ENCODE measurements at places on chromosomes 1 and 21.
A peak's percentile ranks its signal among the peaks of the same experiment; 100 is the strongest.

GRCh38 chr1:235078480-235079381, 49.9 kb downstream of the TOMM20 start:
- peak; percentile 53 for DNase-seq

- no peak for DNase-seq
Measured at GRCh38 chr1:67855444-67855843, 22.2 kb upstream of the GNG12 start.

- no peak for DNase-seq
Measured at GRCh38 chr1:107748531-107748930, 216.4 kb downstream of the VAV3 start.

DNA sequence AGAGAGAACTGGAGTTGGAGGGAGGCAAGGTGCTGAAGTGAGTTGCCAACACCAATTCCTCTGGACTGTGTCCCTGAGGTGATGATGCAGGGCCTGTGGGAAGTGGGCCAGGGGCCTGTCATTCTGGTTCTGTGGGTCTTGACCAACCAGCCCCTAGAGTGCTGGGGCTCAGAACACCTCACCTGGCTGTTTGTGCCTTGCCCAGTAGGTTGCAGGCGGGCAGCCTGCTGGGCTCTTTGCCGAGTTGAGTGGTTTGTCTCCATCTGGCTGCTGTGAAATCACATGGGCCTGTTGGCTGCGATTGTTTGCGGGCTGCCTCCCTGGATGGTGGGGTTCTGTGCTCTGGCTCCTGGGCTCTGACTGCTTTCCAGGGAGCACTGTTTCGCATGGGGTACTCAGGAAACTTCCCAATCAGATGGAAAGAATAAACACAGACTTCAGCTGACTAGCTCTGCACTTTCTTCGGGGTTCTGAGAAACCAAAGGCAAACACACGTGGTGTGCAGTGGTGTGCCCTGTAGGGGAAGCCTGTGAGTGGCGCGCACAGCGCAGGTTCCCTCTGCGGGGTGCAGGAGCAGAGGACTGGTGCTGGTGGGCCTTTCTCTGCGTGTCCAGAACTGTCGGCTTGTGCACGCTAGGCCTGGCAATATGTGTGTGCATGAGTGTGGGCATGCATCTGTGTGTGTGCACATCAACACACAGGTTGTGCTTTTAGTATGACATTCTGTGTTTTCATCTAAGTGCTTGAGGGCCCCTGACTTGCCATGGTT, 95.1 kb downstream of the RHOU start:
- no peak for DNase-seq

- no peak for DNase-seq
Measured at GRCh38 chr1:231232870-231233734, 7.9 kb upstream of the GNPAT start.

GRCh38 chr1:27556781-27557595, 47.0 kb downstream of the AHDC1 start:
- peak; percentile 87 for DNase-seq

GRCh38 chr1:35600593-35600992, 27.5 kb downstream of the TFAP2E start:
- no peak for DNase-seq

DNA sequence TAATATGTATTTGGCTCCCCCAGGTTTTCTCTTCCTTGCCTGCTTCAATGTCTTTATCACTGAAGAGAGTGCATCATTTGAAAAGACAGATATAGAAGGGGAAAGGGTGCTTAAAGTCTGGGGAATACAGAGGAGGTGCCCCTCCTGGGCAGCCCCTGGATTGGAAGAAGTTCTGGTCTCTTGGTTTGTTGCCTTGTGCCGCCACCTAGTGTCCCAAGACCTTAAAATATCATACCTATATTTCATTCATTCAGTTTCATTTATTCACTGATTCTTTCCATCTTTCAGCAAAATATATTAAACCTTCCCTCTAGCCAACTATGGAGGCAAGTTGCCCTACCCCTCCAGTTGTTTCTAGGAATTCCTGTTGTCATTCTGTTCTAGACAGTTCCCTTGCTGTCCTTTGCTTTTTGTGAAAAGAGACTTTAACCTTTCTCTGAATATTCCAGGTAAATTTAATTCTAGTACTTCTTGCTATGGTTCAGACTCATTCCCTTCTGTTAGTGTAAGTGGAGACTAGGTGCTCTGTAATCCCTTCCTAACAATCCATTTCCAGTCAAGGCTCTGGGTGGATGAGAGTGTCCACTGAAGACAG, 56.1 kb downstream of the MEF2D start:
- DNase-seq: no peak

- DNase-seq: no peak
Measured at GRCh38 chr21:13827201-13827600, 217.6 kb downstream of the POTED start.

DNA sequence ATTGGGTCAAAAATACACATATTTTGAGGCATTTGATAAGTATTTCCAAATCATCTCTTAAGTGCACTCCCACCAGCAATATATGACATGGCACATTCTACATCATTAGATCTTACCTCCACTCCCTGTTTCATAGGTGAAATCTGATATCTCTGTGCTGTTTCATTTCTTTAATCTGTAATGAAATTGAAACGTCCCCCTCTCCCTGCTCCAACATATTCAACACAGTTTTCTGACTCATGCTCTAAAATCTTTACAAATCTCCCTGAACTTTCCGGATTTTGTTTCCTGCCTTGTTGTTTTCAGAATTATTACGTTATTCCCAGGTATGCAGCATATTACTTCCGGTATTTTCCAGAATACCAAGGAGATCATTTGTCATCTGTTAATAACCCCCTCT, 66.1 kb upstream of the AKT3 start:
- DNase-seq: no peak

DNA sequence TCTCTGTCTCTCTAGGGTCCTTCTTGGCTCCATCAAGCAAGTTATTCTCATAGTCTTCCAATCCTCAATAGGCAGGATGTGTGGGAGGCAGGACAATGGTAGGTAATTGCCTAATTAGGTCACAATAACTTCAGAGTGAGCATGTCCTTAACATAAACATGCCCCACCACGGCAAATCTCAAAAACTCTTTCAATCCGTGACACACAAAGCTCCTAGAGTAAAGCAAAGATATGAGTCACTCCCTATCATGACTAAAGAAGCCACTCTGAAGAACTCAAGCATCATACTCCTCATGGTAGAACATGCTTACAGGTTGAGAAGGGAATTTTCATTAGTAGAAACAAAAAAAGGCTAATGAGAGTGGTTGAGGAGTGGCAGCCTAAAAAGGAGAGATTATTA, 4.9 kb downstream of the HAO2 start:
- DNase-seq: no peak

DNA sequence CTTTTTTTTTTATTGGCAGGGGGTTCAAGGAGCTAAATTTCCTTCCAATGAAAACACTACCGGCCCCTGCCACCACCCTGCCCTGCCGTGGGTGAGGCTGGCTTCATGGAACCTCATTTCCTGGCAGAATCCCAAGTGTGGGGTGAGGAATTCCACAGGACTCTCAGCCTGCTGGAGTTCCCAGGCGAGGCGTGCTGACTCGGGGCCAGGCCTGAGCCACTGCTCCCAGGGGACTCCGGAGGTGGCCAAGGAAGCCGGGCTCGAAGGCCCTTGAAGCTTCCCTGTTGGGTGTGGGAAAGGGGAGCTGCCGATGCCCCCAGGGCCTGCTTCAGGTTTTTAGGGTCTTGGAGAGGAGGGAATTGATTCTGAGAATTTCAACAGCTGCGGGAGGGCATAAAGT, 95.3 kb upstream of the ACTRT2 start:
- no peak for DNase-seq

- no peak for DNase-seq
Measured at GRCh38 chr1:9289090-9289534, 3.6 kb upstream of the SPSB1 start.

DNA sequence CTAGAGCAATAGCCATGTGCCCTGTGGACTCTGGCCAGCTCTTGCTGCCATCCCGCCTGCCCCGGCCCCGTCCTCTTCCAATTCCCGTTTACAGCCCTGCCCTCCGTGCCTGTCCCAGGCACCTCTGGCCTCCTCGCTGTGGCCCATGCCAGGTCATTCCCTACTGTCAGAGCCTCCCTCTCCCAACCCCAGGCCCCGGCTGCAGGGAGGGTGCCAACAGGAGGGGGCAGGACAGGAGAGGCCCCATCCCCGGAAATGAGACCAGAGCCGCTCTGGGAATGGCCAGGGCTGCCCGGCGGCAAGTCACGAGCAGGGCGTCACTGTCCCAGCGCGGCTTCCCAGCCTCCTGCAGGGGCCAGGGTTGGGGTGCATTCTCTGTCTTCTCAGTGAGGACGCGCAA, 23.5 kb upstream of the TSPEAR start:
- no peak for DNase-seq

- no peak for DNase-seq
Measured at GRCh38 chr1:228793032-228793431, 57.8 kb downstream of the RHOU start.

- DNase-seq: no peak
Measured at GRCh38 chr1:155531624-155532023, 31.0 kb downstream of the ASH1L start.

GRCh38 chr1:106907795-106908194, 148.7 kb upstream of the PRMT6 start:
- no peak for DNase-seq

DNA sequence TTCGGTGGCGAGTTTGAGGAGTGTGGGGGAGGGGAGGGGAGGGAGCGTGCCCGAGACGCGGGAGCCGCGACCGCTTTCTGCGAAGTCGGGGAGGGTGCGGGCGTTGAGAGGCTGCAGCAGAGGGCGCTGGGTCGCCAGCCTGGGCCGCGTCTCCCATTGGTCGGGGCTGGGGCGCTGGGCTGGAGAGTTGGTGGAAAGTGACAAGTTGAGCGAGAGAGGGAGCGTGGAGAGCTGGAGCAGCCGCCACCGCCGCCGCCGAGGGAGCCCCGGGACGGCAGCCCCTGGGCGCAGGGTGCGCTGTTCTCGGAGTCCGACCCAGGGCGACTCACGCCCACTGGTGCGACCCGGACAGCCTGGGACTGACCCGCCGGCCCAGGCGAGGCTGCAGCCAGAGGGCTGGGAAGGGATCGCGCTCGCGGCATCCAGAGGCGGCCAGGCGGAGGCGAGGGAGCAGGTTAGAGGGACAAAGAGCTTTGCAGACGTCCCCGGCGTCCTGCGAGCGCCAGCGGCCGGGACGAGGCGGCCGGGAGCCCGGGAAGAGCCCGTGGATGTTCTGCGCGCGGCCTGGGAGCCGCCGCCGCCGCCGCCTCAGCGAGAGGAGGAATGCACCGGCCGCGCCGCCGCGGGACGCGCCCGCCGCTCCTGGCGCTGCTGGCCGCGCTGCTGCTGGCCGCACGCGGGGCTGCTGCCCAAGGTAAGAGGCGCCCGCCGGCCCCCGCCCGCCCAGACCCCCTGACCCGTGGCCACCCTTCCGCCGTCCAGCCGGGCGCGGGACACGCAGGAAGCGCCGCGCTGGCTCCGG, at the start of gene ROR1:
Gene ROR1 (plus strand): TSS at position 203 of the 802 bp plus-strand sequence.
- no peak for DNase-seq

GRCh38 chr1:20102875-20103274, 16.5 kb downstream of the PLA2G2D start:
- DNase-seq: no peak

- DNase-seq: no peak
Measured at GRCh38 chr1:112356765-112357164, 39.2 kb upstream of the CTTNBP2NL start.

GRCh38 chr1:203504400-203505250, 10.7 kb downstream of the OPTC start:
- no peak for DNase-seq

DNA sequence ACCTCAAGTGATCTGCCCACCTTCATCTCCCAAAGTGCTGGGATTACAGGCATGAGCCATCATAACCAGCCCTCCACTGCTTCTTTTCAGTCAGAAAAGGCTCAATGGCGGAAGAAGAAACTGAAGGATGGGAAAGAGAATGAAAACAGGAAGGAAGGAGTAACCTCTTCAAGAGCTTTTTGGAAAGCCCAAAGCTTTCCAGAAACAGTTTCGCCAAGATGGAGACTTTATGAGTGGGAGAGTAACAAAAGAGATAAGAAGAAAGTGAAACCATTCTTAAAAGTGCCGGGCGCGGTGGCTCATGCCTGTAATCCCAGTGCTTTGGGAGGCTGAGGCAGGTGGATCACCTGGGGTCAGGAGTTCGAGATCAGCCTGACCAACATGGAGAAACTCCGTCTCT, 62.7 kb upstream of the NBL1 start:
- no peak for DNase-seq

DNA sequence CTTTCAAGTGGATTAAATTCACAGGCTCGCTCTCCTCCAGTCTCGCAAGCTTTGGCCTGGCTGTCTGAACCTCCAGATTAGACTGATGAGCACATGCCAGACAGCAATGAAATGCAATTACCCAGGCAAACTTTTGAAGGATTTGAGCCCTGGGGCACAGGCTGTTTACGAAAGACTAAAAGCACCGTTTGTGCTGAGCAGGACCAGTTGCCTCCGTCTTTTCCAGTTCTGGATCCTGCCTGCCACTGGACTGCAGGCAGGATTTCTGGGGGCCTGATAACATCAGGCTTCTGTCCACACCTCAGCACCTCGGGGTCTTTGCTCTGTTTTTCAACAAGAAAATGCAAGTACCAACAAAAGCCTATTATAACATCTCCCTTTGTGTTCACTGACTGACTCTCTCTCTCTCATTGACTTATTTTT, 145.7 kb downstream of the CLIC6 start:
- no peak for DNase-seq

- DNase-seq: no peak
Measured at GRCh38 chr1:10033359-10033845, 644 bp downstream of the UBE4B start.

DNA sequence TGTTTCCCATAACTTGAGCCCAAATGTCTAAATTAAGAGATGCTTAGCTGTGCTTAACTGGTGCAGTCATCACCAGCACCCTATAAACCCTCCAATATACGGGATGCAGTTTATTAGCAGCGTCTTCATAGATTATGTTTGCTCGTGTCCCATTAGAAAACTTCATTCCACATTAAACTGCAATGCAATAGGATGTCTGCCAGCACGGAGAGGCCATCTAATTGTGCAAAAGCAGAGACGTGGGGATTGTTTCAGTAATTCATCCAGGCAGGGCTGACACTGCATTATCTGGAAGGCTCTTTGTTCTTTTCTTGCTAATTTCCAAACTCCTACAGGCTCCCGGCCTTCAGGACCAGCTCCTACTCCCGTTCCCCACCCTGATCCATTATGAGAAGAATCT, 89.5 kb downstream of the CSMD2 start:
- no peak for DNase-seq

GRCh38 chr1:208431721-208432120, 187.5 kb upstream of the PLXNA2 start:
- peak; percentile 40 for DNase-seq

- no peak for DNase-seq
Measured at GRCh38 chr1:33072707-33073106, 8.2 kb upstream of the AZIN2 start.

- no peak for DNase-seq
Measured at GRCh38 chr1:10909697-10910680, 102.5 kb upstream of the TARDBP start.

DNA sequence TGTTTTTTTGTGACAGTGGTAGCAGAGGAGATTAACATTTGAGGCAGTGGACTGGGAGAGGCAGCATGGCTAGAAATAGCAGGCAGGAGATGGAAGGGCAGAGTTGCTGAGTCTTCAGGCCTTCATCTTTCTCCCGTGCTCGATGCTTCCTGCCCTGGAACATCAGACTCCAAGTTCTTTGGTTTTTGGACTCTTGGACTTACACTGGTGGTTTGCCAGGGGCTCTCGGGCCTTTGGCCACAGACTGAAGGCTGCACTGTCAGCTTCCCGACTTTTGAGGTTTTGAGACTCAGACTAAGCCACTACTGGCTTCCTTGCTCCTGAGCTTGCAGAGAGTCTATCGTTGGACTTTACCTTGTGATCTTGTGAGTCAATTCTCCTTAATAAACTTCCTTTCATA, 24.2 kb upstream of the LEFTY2 start:
- no peak for DNase-seq

- no peak for DNase-seq
Measured at GRCh38 chr1:53011175-53011574, 50.8 kb upstream of the PODN start.

Data from GM04503 (cell line).